Adrenal gland (tissue), 19 donors: ENCODE measurements at places on chromosomes 1 and 21. TPM values are rescaled to one million over a fixed set of nuclear protein-coding genes. Genes with fewer than 3 reads are reported as not detected.
A peak's percentile ranks its signal among the peaks of the same experiment; 100 is the strongest.

The RNPEP gene
- 92.3 TPM for total RNA-seq

The OR6N1 gene
- not detected for total RNA-seq

GRCh38 chr1:233912447-233912846 lies 8.0 kb downstream of the SLC35F3 start:
- H3K36me3 ChIP-seq: no peaks in the 10 kb centered on the region
- no peak overlapping the region for H3K4me3 ChIP-seq
- no peaks in the 10 kb centered on the region for H3K4me1 ChIP-seq
- H3K27me3 ChIP-seq: no peaks in the 10 kb centered on the region

DNA sequence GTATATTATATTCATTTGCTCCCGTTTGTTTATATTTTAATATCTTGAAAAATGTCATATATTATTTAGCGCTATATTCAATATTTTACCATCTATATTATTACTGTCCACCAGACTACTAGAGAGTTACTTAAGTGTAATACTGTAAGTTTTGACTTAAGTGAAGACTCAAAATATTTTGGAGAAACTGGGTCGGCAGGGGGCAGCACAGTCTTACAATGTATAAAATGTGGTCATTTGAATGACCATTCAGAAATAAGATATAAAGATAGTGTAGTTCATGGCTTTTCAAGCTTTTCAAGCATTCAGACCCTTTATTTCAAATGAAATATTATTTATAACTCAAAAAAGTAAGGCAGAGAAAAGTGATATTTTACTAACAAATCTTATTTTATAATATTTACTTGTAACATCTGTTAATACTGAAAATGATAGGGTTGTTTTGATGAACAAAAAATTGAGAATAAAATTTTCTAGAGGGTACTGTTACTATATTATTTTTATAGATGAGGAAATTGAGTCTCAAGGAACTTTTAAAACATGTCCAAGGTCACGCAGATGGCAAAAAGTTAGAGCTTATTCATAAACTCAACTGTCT lies 89.0 kb upstream of the SERTAD4 start:
- H3K4me1 ChIP-seq: no peaks in the 10 kb centered on the region
- H3K27ac ChIP-seq: no peak overlapping the region
- peak; percentile 85 for DNase-seq

The STIL gene
- total RNA-seq: 3.7 TPM

DNA sequence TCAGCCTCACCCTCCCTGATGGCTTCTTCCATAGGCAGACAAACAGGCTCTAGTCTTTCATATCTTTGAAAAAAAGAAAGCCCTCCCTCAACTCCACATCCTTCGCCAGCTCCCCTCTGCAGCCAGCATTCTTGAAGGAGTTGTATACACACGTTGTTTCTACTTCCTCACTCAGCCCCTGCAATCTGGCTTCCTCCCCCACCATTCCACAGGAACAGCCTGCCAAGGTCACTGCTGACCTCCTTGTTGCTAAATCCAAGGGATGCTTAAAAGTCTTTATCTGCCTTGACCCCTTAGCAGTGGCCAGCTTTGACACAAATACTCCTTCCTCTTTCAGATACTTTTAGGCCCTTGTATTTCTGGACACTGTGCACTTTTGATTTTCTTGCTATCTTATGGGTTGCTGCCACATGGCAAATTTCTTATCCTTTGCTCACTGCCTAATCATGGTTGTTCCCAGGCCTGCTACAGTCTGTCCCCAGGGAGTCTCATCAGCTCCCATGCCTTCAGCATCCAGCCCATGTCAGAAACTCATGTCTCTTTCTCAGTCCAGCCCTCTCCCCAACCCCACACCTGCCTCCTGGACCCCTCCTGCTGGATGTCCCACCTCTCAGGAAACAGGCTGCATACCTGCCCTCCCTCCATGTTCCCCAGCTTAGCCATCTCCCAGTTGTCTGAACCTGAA lies 8.3 kb downstream of the FAM229A start:
- peak overlapping the region; percentile 97 for H3K27ac ChIP-seq
- no peak for DNase-seq
- H3K27me3 ChIP-seq: no peaks in the 10 kb centered on the region
- peaks cover 31% of the 10 kb centered on the region for H3K4me1 ChIP-seq
- no peak overlapping the region for H3K4me3 ChIP-seq

GRCh38 chr1:199042193-199042592 lies 403.4 kb downstream of the PTPRC start:
- H3K4me1 ChIP-seq: no peaks in the 10 kb centered on the region
- no peaks in the 10 kb centered on the region for H3K36me3 ChIP-seq
- no peak overlapping the region for H3K4me3 ChIP-seq
- DNase-seq: no peak
- H3K27ac ChIP-seq: no peak overlapping the region

The CA6 gene
- not detected for total RNA-seq

The IGSF21 gene
- 16.4 TPM for total RNA-seq

GRCh38 chr1:6509919-6510291 lies 18.4 kb upstream of the PLEKHG5 start:
- no peaks in the 10 kb centered on the region for H3K27me3 ChIP-seq
- DNase-seq: no peak
- H3K27ac ChIP-seq: peak overlapping the region; percentile 26
- H3K36me3 ChIP-seq: no peaks in the 10 kb centered on the region
- no peaks in the 10 kb centered on the region for H3K4me1 ChIP-seq
- no peak overlapping the region for H3K4me3 ChIP-seq

The GPR153 gene
- total RNA-seq: 3.1 TPM

The POU3F1 gene
- 4.6 TPM for total RNA-seq

- H3K4me1 ChIP-seq: no peaks in the 10 kb centered on the region
- no peaks in the 10 kb centered on the region for H3K27me3 ChIP-seq
- H3K36me3 ChIP-seq: no peaks in the 10 kb centered on the region
- H3K4me3 ChIP-seq: no peak overlapping the region
- no peak for DNase-seq
Measured at GRCh38 chr1:40640314-40641076, 25.0 kb downstream of the RIMS3 start.

GRCh38 chr1:244226435-244226834 lies 175.4 kb downstream of the ZBTB18 start:
- no peak overlapping the region for H3K27ac ChIP-seq
- no peak overlapping the region for H3K4me3 ChIP-seq
- no peaks in the 10 kb centered on the region for H3K4me1 ChIP-seq
- DNase-seq: no peak
- no peaks in the 10 kb centered on the region for H3K36me3 ChIP-seq

The F3 gene
- total RNA-seq: 17.7 TPM

- DNase-seq: no peak
- H3K36me3 ChIP-seq: no peaks in the 10 kb centered on the region
- no peaks in the 10 kb centered on the region for H3K4me1 ChIP-seq
- H3K27ac ChIP-seq: no peak overlapping the region
Measured at GRCh38 chr1:94679332-94680038, 137.9 kb upstream of the F3 start.

The AURKAIP1 gene
- 155 TPM for total RNA-seq
